ENCODE measurements at places on chromosomes 1 and 21.

GRCh38 chr1:4022715-4023114 lies 122.6 kb upstream of the C1orf174 start:
- no peak for DNase-seq

GRCh38 chr1:204285436-204286305 lies 71.9 kb upstream of the GOLT1A start:
- DNase-seq: no peak

- no peak for DNase-seq
Measured at GRCh38 chr1:165896277-165896676, 68.9 kb downstream of the UCK2 start.

DNA sequence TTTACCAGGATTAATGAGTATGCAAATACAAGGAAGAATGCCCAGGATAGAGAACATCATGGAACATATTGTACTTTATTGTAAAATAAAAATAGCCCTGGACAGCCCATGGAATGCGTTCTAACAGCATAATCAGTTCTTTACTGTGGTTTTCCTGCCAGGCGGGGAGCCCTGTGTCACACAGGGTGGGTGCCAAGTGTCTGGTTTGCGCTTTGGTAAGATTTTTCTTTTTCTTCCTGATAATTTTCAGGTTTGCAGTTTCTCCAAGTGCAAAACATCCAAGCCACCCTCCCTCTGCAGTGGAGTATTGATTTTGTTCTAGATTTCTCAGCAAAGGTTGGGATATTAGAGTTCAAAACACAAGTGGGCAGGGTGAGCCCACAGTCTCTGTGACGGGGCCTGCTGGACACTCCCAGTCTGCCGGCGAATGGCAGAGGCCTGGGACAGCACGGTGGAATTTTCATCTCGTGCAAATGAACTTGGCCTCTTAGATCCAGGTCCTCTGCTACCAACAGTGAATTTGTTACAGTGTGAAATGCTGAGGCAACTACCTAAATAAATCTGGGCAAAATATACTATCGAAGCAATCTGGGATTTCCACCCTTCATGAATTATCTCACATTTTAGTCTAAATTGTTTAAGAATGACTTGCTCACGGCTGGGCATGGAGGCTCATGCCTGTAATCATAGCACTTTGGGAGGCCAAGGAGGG lies 15.6 kb upstream of the KCNJ15 start:
- DNase-seq: no peak

GRCh38 chr1:221823561-221823960 lies 81.7 kb upstream of the DUSP10 start:
- DNase-seq: no peak

- DNase-seq: no peak
Measured at GRCh38 chr1:172382406-172382805, 38.1 kb upstream of the C1orf105 start.

DNA sequence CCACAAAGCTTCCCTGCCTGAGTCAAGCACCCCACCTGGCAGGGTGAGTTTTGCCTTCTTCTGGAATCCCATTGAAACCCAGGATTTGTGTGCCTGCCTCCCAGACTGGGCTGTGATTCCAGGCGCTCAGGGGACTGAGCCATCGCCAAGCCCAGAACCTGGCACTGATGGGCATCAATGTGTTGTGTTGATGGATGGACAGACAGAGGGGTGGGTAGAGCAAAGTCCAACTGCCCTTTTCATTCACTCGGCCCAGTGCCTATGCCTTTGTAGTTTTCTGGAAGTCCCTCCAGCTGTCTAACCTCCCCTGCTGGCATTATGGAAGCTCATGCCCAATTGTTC lies 66.0 kb upstream of the LAPTM5 start:
- DNase-seq: no peak

GRCh38 chr1:15618655-15619525 lies 1.6 kb downstream of the DDI2 start:
- DNase-seq: no peak

GRCh38 chr1:200588698-200589097 lies 31.9 kb downstream of the KIF14 start:
- peak; percentile 17 for DNase-seq

- no peak for DNase-seq
Measured at GRCh38 chr1:178506669-178507068, 6.2 kb upstream of the TEX35 start.

- no peak for DNase-seq
Measured at GRCh38 chr1:234721476-234722269, 111.7 kb upstream of the IRF2BP2 start.

- DNase-seq: no peak
Measured at GRCh38 chr1:223000632-223001031, 142.4 kb downstream of the TLR5 start.
